ENCODE measurements at places on chromosomes 7 and 10. TPM values are rescaled to one million over a fixed set of nuclear protein-coding genes. Genes with fewer than 3 reads are reported as not detected.

Gene SGCE
- 3.9 TPM for total RNA-seq

Gene TMEM236
- total RNA-seq = 0.59 TPM

Gene OPN1SW
- not detected for total RNA-seq

Gene HOGA1
- 3.8 TPM for total RNA-seq

Gene OR2A7
- not detected for total RNA-seq

Gene OR2A14
- total RNA-seq = not detected

Gene CRHR2
- 0.34 TPM for total RNA-seq

Gene C10orf95
- not detected for total RNA-seq

Gene ASB15
- 12.7 TPM for total RNA-seq

Gene NAT16
- total RNA-seq = not detected

Gene RPEL1
- not detected for total RNA-seq

Gene HOXA3
- 3.3 TPM for total RNA-seq

Gene ARHGAP22
- total RNA-seq = 1.3 TPM

Gene VWA2
- not detected for total RNA-seq

Gene COBL
- 123 TPM for total RNA-seq

Gene ADRA2A
- 0.47 TPM for total RNA-seq

Gene ITPRID1
- total RNA-seq = not detected

Gene NPY4R2
- not detected for total RNA-seq

Gene SORBS1
- 175 TPM for total RNA-seq

Gene GDF2
- total RNA-seq = not detected

Gene PRSS37
- not detected for total RNA-seq

Gene SLIT1
- total RNA-seq = 0.30 TPM

Gene HERC4
- 29.4 TPM for total RNA-seq

Gene MPP7
- 11.3 TPM for total RNA-seq

Gene PLPP4
- not detected for total RNA-seq

Gene H2BK1
- total RNA-seq = not detected

Gene CYP3A7
- not detected for total RNA-seq

Gene RBP4
- total RNA-seq = 1.3 TPM

Gene GPR15LG
- total RNA-seq = not detected

Gene LAMB4
- 0.27 TPM for total RNA-seq

Gene TRPV6
- total RNA-seq = not detected

Gene ITGB8
- 0.12 TPM for total RNA-seq

Gene CPA4
- total RNA-seq = 0.86 TPM

Gene SKIDA1
- total RNA-seq = 0.34 TPM

Gene MLXIPL
- total RNA-seq = 65.2 TPM

Gene LAMTOR4
- 74.6 TPM for total RNA-seq

Gene CPA5
- not detected for total RNA-seq
